NCI-H1417 treated with DMSO at 0.1 percent for 48 hours (cell line): ENCODE measurements at places on chromosomes 12 and 14.

- no peak for DNase-seq
Measured at GRCh38 chr12:116280595-116281290, 3.2 kb upstream of the MED13L start.

- no peak for DNase-seq
Measured at GRCh38 chr12:81809829-81810595, 50.9 kb upstream of the PPFIA2 start.

DNA sequence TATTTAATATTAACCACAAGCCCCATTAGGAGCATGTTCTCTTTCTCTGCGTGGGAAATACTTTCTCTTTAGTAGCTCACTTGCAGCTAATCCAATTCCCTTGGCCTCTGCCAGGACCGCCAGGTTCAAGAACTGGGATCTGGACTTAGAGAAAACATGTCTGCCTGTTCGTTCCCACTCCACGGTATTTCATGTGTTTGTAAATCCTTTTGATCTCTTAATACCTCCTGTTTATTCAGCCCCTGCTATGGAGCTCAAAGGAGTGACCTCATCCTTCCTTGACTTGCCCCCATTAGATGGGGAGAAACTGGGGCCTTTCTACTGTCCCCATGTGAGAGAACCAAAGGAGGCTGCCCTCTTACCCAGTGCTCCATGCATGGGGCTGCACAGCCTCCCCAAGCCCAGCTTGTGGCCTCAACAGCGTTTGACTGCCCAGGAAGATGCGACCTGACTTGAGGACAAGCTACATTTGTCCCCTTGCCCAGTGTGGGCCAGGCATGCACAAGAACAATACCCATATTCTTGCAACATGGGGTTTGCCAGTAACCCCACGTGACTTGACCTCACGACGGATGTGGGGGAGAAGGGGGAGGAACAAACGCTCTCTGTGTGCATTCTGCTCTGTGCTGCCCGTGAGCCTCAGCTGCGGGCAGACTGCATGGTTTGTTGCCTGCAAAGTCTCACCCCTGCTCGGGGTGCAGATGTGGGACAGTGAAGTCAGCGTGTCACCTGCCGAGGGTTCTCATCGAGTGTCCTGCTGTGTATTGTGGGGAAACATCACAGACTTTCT is 30.3 kb downstream of the CD9 start:
- no peak for DNase-seq

DNA sequence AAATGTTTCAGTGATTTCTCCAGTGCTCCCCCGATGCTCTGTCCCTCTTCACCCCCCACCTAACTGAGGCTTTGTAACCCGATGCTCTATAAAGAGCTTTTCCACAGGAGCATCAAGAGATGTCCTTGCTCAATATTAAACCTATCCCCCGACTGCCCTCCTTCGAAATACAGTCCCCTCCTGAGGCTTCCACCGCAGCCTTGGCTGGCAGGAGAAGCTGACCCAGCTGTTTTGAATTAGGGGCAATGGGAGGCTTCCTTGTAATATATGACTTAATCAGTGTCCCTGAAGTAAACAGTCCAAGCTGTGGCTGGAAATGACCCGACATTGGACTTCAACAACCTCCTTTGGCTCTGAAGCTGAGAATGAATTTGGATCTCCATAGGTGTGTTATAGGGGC is 62.4 kb downstream of the TMEM30B start:
- no peak for DNase-seq

DNA sequence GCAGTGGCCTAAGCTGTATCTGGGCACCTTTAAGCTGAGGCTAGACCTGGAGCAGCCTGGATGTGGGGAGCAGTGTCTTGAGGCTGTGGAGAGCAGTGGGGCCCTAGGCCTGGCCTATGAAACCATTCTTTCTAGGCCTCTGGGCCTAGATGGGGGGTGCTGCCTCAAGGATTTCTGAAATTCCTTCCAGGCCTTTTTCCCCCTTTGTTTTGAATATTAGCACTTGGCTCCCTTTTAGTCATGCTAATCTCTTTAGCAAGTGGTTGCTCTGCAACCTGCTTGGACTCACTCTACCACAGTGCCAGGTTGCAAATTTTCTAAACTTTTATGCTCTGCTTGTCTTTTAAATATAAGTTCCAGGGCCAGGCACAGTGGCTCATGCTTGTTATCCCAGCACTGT is 41.6 kb upstream of the RFX4 start:
- DNase-seq: no peak

GRCh38 chr12:89349814-89350213 is 2.5 kb downstream of the DUSP6 start:
- no peak for DNase-seq

DNA sequence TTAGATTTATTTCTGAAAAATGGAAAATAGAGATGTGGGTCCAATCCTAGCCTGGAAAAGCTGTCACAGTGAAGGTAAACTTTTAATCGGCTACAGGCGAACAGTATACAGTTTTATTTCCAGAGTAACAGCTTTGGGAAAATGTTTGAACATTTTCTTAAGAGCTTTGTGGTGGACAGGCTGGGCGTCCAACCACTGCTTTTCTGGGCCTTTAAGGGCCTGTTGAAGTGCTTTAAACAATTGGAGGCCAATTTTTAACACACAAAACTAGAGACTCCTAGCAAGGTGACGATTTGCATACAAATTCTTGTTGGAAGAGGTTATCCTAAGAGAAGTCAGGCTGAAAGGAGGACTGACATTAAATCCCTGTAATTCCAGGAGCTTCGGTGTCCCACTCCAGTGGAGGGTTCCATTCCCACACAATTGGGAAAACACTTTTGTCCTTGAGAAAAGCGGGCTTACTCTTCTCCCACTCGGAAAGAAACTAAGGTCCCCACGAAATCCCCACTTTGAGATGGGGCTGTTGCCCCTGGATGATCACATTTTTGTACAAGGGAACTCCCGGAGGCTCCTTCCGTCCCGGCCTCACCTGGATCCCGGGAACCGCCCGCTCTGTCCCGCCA is 26.9 kb downstream of the BCL11B start:
- DNase-seq: no peak

GRCh38 chr12:106941481-106942156 is 14.1 kb upstream of the TMEM263 start:
- DNase-seq: no peak

DNA sequence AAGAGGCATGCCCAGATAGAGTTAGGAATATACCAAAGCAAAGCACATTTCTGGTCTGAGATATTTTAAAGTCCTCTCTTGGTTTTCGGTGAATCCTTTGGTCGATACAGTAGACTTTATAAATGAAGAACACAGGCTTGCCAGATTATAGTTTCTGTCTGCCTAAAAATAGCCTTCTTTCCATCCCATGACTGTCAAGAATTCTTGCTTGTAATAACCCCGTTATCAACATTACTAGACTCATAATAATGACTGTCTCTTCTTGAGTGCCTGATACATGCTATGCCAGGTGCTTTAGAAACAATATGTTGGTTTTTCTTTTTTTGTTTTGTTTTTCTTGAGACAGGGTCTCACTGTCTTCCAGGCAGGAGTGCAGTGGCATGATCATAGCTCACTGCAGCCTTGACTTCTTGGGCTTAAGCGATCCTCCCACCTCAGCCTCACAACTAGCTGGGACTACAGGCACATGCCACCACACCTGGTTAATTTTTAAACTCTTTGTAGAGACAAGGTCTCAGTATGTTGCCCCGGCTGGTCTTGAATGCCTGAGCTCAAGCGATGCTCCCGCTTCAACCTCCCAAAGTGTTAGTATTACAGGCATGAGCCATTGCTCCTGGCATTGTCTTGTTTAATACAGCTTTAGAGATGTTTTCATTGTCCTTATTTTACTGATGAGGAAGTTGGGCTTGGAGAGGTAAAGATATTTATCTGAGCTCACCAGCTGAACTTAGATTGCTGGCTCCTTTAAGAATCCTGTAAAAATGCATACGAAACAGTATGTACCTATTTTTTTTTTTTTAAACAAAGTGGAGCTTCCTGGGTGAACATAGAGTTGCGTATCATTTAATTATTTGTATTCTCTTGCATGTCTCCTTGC is 30.4 kb downstream of the CHST11 start:
- DNase-seq: no peak

DNA sequence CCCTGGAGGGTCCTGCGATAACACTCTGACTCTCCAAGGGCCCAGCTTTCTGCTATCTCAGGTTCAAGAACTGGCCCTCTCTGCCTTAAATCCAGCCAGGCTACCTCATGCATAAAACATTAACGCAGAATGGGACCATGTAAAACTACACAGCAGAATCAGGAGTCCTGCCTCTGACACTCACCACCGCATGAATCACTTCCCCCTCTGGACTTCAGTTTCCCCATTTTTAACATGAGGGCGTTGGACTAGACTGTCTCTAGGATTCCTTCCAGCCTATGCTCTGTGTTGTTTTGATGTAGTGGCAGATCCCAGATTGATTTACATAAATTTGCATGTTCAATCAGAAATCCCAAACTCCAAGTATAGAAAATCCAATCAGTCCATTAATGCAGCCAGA is 3.3 kb downstream of the NCKAP5L start:
- DNase-seq: no peak

GRCh38 chr14:54446161-54446693 is 5.1 kb upstream of the CNIH1 start:
- DNase-seq: no peak

DNA sequence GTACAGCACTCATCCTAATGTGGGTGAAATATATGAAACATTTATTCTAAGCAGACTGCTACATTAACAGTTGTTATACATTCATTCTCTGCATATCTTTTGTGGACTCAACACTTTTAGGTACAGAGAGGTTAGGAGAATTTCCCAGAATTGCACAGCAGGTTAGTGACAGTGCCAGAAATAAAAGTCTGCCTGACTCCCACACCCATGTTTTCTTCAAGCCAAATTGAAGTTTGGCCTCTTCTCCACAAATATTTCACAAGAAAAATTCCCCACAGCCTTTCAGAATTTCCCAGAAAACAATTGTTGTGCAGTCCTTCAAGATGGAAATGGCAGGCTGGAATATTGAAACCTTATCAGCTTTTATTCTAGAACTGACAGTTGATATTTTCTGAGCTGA is 464.8 kb downstream of the RAD51B start:
- DNase-seq: no peak

DNA sequence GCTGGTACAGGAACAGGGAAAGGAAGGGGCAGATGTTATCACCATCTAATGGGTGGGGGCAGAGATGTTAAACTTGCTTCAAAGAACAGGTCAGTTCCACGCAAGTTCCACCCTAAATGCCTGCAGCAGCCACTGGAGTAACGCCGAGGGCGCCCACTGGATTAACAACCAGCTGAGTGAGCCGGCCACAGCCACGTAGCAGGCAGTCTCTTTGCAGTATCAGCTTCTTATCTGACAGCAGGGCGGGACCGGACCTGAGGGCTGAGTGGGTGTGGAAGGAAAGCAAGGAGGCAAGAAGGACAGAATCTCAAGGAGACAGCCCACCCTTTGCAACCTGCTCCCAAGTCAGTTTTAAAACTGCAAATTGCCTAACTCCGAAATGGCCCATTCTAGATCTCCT is 38.4 kb upstream of the FOXN3 start:
- no peak for DNase-seq

DNA sequence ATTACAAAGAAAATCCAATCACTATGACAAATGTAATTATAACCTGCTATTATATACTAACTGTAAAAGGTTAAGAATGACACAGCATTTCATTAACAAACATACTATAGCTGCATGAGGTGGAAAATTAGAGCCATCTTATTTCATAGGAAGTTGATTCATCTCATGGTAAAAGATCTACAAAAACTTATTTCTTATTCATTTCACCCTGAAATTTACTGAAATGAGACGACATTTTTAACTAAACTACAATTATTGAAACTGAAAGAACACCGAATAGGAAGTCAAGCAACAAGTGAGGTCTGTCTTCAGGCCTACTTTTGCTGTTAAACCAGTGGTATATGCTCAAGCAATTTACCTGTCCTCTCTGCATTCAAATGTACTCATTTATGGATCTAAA is 87.2 kb downstream of the CEP83 start:
- DNase-seq: no peak

DNA sequence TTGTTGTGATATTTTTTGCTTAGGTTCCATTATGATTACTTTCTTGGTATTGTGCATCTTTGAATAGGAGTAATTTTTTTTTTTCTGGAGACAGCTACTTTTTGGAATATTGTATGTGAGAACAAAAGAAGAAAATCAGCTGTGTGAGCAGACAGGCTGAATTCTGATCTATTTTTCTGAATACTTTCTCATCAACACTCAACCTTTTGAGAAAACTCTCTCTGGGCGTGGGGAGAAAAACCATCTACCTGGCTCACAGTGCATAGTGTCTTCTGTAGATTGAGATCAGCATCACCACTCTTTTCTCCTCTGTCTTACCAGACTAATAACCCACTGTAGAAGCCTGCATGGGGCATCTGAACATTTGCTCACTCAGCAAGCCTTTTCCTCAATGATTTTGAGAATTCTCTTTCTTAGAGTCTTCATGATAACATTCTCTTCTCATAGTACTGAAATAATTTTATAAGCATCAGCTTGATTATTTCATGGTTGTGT is 3.3 kb downstream of the PIK3C2G start:
- no peak for DNase-seq

GRCh38 chr12:85156569-85156968 is 120.4 kb downstream of the LRRIQ1 start:
- no peak for DNase-seq

DNA sequence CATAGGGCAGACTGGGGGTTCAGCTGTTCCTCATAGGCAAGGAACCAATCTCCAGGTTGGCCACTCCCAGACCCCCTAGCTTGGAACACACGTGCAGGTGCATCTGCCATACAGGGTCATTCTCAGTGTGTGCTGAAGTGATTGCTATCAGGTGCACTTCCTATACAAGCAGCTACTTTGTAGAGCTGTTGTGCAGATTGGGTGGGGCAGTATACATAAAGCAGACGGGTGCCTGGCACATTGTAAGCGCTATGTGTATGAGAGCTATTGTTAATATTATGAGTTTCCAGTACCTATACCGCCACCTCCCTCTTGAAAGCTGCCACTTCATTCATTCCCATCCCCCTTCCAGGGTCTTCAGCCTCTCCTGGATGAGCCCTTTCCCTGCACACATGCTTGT is 17.3 kb downstream of the IRF2BPL start:
- DNase-seq: no peak

- no peak for DNase-seq
Measured at GRCh38 chr12:52228931-52229330, 4.1 kb upstream of the KRT7 start.

GRCh38 chr12:54650409-54650808 is 2.2 kb upstream of the DCD start:
- DNase-seq: no peak

- DNase-seq: no peak
Measured at GRCh38 chr14:101707863-101708620, 53.5 kb upstream of the PPP2R5C start.
